Fibroblast of skin of right biceps (primary cell): ENCODE measurements at places on chromosomes 7 and 10.
A peak's percentile ranks its signal among the peaks of the same experiment; 100 is the strongest.

DNA sequence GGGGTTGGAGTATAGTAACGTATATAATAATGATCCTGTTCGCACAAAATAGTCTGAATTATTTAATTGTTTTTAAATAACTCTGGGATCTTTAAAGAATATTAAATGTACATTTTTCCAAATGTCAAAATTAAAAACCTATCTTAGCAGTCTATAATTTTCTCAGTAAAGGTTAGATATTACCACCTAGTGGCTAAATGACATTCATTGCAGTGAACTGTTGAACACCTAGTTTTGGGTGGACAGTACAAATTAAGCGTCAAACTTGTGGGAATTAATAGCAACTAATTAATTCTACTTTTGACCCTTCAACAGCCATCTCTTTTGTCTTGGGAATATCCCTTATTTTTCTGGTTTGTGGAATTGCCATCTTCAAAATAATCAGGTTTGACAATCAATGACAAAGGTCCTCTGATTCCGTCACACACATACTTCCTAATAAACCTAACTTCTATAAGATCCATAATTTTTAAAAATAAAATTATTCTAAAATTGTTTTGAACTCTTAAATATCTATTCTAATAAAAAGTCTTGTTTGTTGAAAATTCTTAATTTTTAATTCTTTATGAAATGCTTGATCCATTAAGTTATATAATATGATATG, 165.7 kb downstream of the SEMA3D start:
- DNase-seq = no peak

DNA sequence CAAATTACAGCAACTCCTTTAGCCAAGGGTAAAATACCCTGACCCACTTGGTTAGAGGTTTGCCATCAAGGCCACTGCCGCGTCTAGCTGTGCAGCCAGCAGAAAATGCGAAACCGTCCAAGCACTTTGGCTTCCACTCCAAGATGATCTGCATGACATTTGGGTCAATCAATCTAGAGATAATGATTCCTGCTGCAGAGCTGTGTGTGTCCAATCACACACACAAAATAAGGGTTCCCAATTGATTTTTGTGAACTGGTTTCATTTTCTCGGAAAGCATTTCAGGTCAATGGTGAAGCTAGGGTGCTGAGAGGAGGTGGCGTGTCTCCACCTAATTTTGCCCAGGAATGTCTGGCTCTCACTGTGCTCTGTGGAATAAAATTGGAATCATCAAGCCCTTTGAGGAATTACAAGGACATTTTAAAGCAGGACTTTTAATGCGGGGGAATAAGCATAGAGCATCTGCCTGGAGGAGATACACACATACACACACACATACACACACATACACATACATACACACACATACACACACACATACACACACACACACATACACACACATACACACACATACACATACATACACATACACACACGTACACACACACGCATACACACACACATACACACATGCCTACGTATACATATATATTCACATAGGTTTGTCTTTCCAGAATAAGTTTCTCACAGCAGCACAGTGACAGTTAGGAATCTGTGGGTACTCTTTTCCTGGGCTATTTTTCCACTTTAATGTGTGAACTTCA, 59.5 kb downstream of the ACADSB start:
- no peak for DNase-seq

DNA sequence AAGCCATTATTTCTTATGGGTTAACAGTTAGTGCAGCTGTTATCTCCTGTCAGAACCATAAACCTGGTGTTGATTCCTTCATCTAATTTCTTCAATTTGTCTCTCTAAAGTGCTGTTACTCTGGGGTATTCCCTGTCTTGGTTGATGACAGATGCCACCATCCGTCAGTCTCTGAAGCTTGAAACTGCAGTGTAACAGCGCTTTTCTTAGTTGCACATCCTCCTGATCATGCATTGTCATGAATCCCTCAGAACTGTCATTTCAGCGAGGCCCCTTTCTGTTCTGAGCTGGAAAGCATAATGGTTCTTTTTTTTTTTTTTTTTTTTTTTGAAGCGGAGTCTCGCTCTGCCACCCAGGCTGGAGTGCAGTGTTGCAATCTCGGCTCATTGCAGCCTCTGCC, 193.9 kb downstream of the SDK1 start:
- no peak for DNase-seq

DNA sequence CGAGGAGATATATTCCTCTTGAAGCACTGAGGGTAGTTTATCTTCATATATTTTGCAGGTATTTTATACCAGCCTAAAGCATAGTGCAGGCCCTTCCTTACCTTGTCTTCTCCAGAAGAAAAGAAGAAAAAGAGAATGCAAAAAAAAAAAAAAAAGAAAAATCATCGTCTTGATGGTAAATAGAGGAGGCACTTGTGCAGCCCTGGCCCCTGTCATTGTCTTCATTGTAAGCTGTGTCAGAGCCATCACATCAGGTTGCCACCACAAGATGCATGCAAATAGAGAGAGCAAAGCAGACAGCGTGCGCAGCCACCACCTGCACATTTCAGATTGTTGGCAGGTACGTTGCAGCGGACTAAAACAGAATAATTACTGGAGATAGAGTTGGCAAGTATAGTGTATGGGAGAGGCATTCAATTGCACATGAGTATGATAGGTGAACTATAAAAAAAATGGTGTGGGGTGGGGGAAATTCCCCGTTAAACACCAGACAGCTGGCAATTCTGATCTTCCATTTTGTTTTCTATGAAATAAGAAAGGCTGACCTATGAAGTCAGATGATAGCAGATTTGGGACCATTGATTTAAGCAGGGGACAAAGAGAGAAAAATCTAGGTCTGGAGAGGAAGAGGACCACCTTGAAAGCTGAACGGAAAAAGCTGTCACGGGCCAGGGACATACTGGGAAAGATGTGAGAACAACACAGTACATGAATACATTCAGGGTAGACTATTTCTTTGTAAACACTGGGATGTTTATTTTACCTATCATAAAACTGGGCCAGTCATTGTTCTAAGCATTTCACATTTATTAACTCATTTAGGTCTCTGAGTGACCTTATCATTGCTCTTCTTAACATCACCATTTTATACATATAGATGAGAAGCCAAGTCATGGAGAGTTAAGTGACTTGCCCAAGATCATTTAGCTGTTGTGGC, 306.3 kb upstream of the SP8 start:
- no peak for DNase-seq

GRCh38 chr10:3142146-3142875, 30.3 kb downstream of the PITRM1 start:
- no peak for DNase-seq

GRCh38 chr7:24337180-24337579, 53.2 kb downstream of the NPY start:
- DNase-seq = no peak

- DNase-seq = peak; percentile 17
Observed at GRCh38 chr7:80584778-80585177, 53.7 kb upstream of the CD36 start.

DNA sequence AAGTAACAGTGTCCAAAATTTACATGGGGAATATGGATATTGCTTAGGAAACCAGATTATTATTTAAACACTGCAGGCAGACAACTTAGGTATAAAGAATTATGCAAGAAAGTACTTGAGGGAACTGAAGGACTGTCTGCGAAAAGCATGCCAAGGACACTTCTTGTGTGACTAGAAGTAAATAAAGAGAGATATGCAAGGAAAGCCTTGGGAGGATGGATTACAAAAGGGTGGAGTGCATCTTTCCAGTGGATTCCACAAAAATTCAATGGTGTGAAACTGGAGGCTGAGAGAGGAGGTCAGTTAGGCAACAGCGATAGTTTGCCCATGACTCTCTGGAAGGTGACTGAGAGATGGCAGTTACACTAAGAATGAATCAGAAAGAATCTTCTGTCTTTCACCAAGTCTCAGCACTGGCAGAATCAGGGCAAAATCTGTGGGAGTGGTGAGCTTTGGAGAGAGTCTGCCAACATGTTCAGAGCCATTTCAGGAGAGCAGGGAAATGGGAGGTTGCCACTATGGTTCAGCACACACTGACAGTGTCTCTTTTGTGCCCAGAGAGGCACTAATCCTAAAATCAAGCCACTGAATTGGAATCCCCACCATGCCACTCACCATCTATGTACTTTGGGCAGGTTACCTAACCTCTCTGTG, 331.6 kb downstream of the BMPER start:
- DNase-seq = no peak

DNA sequence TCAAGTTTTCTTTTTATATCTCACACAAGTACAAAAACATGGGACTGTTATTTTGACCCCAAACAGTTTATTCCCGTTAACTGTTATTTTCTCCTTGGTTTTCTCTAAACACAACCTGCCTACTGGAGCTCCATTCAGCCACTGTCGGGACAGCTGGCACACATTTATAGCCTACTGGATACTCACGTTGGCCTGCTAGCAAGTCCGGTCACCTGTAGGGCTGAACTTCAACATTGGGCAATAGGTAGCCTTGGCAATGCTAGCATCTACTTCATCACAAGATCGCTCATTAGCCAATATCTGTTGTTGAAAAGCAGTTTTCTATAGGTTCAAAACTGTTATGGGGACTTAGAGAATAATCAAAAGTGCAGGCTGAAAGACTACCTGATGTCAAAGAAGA, 32.3 kb downstream of the RHOBTB1 start:
- no peak for DNase-seq

DNA sequence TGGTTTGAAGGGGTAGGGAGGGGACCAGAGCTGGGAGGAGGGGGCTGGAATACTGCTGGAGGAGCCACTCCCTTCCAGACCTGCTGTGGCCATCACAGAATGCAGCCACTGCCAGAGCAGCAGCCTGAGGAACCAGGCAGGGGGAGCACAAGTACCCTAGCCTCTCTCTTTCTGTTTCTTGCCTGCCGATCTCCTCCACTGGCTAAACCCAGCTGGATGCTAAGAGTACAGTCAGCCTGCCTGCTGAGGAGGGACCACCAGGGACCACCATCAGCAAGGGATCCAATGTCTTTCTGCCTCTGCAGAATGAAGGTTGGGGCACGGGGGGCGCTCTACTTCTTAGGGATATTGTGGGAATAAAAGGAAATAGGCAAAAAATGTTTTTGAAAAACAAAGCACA, 4.7 kb downstream of the BLVRA start:
- no peak for DNase-seq

DNA sequence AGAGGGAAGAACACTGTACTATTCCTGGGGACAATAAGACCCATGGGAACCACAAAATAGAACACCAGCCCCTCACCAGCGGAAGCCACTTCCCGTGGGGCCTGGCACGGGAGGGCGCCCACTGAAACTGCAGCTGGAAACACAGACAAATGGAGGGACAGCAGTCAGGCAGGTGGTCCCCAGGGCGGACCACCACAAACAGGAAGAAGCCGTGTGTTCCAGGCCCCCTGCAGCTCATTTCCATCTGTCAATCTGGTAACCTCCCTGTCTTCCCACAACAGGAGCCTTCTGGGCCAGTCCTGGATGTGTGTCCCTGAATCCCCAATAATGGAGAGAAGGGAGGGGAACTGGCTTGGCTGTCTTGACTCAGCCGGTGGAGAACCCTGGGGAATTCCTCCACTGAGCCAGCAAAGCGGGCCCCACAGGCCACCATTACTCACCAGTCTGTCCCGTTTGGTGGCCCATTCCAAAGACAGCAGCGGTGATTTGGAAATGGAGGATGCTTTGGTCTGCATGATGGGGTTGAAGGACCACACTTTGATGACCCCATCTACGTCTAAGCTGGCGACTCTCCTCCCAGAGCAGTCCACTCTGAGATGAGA, 16.7 kb downstream of the WDR91 start:
- DNase-seq = peak; percentile 53

- DNase-seq = no peak
Observed at GRCh38 chr10:121362026-121362425, 236.2 kb downstream of the FGFR2 start.

DNA sequence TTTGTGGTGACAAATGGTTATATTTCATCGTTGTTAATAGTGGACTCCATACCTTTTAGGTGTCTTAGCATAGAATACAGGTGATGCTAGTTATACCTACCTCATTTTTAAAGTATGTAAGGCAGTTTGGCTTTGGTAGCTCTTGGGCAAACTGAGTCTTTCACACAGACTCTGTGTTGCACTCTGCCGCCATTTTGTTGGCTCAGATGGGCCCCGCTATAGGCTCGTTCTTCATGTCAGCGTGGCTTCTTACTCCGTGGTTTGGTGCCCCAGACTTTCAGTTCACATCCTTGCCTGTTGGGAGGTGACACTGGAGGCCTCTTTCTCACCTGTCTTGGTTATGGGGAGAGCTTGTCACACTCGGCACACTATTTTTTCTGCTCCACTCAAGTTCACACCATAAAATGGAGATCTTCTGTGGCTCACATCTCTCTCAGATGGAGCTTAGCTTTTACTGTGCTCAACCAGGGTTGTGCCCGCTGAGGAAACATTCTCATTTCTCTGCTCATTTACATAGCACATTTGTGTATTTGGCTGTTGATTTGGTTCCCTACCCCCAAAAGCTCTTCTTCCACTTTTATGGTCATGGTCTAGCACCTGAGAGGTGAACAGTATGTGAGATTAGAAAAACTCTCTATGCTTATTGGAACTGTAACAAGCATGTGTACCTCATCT, 178.5 kb downstream of the ARID5B start:
- no peak for DNase-seq
